ENCODE measurements at places on chromosomes 13 and 19. TPM values are rescaled to one million over a fixed set of nuclear protein-coding genes. Genes with fewer than 3 reads are reported as not detected.

DNA sequence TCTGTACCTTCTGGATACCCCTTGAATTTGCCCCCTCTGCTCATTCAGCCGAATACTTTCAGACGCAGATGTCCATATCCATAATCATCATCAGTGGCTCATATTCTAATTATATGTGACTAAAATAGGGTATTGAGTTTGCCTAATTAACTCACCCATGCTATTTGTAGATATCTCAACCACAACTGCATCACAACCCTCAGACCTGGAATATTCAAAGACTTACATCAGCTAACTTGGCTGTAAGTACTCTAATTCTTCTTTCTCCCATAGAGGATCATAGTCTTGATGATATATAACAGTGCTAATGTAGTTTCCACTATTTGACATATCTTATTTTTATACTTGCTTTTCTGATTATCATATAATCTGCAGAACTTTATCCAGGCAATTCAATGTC, 35.8 kb downstream of the RXFP2 start:
- DNase-seq: no peak

- DNase-seq: no peak
These were observed 52.0 kb downstream of the SLC7A1 start for GRCh38 chr13:29543230-29544215.

DNA sequence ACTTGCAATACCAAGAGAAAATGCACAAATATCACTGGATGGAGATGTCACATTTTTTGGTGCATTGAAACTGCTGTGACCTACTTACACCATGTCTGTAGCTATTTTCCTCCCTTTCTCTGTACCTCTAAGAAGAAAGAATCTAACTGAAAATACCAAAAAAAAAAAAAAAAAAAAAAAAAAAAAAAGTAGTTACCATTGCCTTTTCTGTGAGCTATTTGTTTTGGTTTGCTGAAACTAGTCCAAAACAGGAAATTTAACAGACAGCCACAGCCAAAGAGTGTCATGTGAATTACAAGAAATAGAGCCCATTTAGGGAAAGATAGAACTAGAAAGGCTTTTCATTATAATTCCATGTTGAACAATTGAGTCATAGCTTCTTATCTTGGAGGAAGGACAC, 37.3 kb downstream of the TNFSF13B start:
- no peak for DNase-seq

GRCh38 chr19:50285833-50286232, 43.3 kb downstream of the KCNC3 start:
- no peak for DNase-seq

IL17D gene
- total RNA-seq: 2.1 TPM
